Lower lobe of right lung (tissue), 2 donors: ENCODE measurements at places on chromosomes 4 and X.

DNA sequence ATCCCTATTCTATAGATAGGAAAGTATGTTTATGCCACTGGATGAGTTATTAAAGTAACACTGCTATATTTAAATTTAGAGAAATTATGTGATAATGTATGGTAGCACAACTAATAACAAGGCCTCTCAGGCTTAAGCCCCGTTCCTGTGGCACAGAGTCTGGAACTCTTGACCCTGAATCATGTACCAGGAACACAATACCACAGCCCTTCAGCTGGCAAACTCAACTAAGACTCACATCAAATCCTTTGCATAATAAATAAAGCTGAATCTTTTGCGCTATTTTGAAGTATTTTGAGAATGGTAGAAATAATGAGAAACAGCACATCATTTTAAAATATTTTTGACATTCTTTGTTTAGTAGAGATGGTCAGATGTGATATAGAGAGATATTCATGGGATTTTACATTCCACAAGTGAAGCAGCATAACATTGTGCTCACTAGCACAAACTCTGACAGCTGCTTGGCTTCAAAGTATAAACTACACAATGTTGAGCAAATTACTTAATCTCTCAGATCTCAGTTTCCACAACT is 478.4 kb upstream of the FAM241A start:
- no peak overlapping the region for H3K4me3 ChIP-seq
- no peak overlapping the region for H3K27ac ChIP-seq
- DNase-seq = no peak
- H3K27me3 ChIP-seq = no peaks in the 10 kb centered on the region
- H3K4me1 ChIP-seq = no peaks in the 10 kb centered on the region

DNA sequence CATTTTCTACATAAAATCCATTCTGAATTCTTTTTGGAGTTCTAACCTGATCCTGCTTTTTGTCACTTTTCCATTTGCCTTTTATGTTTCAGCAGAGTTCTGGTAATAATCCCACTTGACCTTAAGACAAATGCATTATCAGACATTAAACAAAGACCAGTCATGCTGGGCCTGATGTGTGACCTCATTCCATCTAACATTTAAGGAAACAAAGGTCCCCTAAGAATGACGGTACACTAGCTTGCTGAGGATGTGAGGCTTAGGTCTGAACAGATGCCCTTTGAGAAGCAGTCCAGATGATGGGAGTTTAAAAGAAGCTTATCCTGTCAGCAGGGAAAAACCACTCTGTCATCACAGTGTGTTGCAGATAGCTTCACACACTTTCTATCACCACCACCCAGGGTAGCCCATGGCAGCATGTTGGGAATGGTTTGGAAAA is 38.1 kb upstream of the PDE5A start:
- no peaks in the 10 kb centered on the region for H3K27me3 ChIP-seq
- H3K4me3 ChIP-seq = no peak overlapping the region
- no peaks in the 10 kb centered on the region for H3K4me1 ChIP-seq
- H3K36me3 ChIP-seq = no peaks in the 10 kb centered on the region

- H3K4me1 ChIP-seq = peaks cover 14% of the 10 kb centered on the region
- no peak overlapping the region for H3K27ac ChIP-seq
- no peak for DNase-seq
- peak overlapping the region; percentile 87 for H3K4me3 ChIP-seq
- H3K27me3 ChIP-seq = no peaks in the 10 kb centered on the region
- no peaks in the 10 kb centered on the region for H3K36me3 ChIP-seq
Measured at GRCh38 chr4:67702166-67702565, 1.2 kb upstream of the UBA6 start.

GRCh38 chrX:6279277-6279909 is 50.7 kb upstream of the NLGN4X start:
- H3K4me3 ChIP-seq = no peak overlapping the region
- no peak for DNase-seq
- no peaks in the 10 kb centered on the region for H3K4me1 ChIP-seq

DNA sequence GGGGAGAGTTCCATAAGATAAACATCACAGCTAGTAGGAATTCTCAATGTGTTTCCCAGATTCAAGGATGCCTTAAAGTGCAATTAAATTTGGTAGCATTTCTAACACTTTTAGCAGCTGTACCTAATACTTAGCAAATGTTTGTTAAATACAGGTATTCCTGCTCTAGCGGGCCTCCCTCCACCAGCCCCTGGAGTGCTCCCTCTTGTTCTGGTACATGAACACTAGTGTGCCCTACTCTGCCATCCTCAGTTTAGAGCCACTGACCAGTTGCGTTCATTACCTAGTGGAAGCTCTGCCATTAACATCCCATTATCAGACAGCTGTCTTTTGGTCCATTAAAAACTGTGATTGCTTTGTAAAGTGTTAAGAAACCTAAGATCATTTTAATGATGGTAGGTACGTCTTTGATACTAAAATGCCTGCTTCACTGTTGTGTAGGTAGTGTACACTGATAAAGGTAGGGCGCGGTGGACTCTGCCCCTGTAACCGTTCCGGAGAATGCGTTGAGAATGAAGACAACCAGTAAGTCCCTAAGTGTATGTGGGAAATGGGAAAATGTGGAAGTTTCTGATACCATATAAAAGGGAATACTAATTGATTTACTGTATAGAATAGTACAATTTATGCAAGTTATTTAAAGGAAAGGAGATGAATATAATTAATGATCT is 21.7 kb downstream of the KIAA0232 start:
- H3K27ac ChIP-seq = no peak overlapping the region
- H3K4me3 ChIP-seq = no peak overlapping the region
- no peaks in the 10 kb centered on the region for H3K27me3 ChIP-seq
- no peaks in the 10 kb centered on the region for H3K36me3 ChIP-seq

DNA sequence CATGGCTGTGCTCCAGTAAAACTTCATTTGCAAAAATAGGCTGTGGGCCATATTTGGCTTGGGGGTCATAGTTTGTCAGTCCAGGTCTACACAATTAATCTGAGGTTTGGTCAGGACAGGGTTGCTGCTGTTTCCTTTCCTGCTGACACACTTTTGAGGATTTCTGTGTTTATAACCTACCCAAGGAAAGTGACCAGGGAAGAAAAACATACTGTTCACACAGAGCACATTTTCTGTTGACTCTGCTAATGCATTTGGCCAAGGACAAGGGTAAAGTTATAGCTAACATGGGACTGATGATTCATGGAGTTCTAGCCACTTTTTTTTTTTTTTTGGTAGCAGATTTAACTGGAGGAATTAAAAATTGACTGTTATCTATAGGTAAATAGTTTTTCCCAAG is 43.9 kb upstream of the GEMIN8 start:
- no peak overlapping the region for H3K4me3 ChIP-seq
- H3K27ac ChIP-seq = no peak overlapping the region
- no peaks in the 10 kb centered on the region for H3K36me3 ChIP-seq

DNA sequence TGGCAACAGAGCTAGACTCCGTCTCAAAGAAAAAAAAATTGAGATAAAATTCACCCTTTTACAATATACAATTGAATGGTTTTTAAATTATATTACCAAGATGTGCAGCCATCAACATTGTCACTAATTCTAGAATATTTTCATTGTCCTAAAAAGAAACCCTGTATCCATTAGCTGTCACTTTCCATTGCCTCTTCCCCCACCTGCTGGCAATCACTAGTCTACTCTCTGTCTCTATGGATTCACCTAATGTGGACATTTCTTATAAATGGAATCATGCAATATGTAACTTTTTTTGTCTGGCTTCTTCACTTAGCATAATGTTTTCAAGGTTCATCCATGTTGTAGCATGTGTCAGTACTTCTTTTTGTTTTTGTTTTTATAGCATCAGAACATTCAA is 20.8 kb downstream of the ABHD18 start:
- H3K27me3 ChIP-seq = no peaks in the 10 kb centered on the region
- H3K36me3 ChIP-seq = peaks cover 38% of the 10 kb centered on the region
- H3K4me3 ChIP-seq = no peak overlapping the region
- H3K4me1 ChIP-seq = no peaks in the 10 kb centered on the region

DNA sequence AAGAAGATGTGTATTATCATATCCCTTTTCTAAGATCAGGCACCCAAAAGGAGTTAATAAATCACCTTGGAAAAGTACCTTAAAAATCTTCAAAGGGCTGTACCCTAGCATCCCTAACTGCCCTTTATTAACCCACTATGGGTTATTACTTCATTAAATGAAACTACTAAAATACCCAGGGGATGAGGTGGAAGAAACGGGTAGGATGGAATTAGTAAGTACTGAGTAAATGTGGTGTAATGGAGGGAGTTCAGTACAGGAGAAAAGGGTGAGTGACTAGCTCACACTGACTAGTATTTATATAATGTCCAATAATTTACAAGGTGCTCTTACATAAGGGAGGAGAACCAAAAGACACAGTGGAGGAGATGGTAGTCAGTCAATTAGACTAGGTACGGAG is 51.0 kb upstream of the RASGEF1B start:
- peaks cover 12% of the 10 kb centered on the region for H3K4me1 ChIP-seq
- H3K4me3 ChIP-seq = no peak overlapping the region
- no peaks in the 10 kb centered on the region for H3K27me3 ChIP-seq
- H3K27ac ChIP-seq = no peak overlapping the region

DNA sequence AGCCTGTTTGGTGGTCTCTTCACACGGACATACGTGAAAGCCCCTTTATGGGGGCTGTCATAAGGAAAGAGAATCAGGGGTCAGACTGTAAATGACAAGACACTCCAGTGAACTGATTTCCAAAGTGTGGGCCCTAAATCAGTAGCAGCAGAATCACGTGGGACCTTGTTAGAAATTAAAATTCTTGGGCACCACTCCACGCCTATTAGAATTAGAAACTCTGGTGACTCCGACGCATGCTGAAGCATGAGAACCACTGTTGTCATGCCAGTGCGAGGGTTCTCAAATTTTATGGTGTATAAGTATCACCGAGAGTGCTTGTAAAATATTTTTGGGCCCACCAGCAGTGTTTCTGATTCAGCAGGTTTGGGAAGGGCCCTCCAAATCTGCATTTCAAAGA is 672.8 kb downstream of the DMD start:
- H3K27me3 ChIP-seq = no peaks in the 10 kb centered on the region
- H3K36me3 ChIP-seq = no peaks in the 10 kb centered on the region
- no peak overlapping the region for H3K27ac ChIP-seq
- DNase-seq = no peak

- H3K4me1 ChIP-seq = peaks cover 32% of the 10 kb centered on the region
- peak overlapping the region; percentile 100 for H3K27ac ChIP-seq
- peak; percentile 77 for DNase-seq
- H3K27me3 ChIP-seq = no peaks in the 10 kb centered on the region
Measured at GRCh38 chr4:15003891-15004738, 1.8 kb downstream of the CPEB2 start.

DNA sequence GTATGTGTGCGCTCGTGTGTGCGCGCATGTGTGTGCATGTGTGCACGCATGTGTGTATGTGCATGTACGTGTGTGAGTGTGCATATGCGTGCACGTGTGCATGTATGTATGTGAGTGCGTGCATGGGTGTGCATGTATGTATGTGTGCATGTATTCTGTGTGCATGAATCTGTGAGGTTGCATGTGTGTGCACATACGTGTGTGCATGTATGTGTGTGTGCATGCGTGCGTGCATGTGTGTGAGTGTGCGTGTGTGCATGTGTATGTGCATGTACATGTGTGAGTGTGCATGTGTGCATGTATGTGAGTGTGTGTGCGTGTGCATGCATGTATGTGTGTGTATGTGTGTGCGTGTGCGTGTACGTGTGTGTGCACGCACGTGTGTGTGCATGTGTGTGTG is 241.5 kb downstream of the SHOX start:
- no peaks in the 10 kb centered on the region for H3K4me1 ChIP-seq
- H3K27ac ChIP-seq = no peak overlapping the region
- DNase-seq = no peak
- H3K36me3 ChIP-seq = no peaks in the 10 kb centered on the region

DNA sequence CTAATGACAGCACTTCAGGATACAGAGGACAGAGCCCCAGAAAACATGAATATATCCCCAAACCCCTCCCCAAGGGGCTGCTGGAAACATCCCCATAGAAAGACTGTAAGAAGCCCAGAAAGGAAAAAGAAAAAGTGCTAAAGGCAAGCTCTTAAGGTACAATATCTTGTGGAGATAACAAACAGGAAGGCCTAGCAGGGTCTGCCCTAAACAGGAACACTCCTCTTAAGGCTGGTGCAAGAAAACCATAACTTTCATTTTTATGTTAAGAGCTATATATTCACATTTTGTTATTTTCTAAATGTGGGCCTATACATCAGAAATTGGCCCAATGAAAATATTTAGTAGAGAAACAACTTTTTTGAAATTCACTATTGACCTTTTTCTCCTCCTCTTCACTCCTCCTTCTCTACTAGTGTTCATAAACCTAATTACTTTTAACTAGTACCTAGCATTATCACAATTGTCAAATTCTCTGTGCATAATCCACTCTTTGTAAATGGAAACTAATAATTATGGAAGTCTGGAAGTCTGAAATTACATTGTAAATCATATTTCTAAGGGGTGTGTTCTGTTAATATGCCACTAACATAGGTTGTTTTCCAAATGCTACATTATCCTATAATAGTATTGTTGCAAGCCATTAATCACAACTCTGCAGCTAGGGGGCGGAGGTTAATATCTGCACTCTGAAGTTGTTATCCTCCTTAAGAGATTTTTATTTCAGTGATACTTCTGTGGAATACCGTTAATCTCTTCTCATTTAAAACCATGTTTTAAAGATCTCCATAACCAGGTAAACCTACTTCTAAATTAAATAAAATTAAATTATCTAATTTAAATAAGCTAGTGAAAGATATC is 59.8 kb downstream of the CASK start:
- H3K4me3 ChIP-seq = no peak overlapping the region
- H3K4me1 ChIP-seq = no peaks in the 10 kb centered on the region
- H3K27me3 ChIP-seq = no peaks in the 10 kb centered on the region
- no peaks in the 10 kb centered on the region for H3K36me3 ChIP-seq
- DNase-seq = no peak
- H3K27ac ChIP-seq = no peak overlapping the region

DNA sequence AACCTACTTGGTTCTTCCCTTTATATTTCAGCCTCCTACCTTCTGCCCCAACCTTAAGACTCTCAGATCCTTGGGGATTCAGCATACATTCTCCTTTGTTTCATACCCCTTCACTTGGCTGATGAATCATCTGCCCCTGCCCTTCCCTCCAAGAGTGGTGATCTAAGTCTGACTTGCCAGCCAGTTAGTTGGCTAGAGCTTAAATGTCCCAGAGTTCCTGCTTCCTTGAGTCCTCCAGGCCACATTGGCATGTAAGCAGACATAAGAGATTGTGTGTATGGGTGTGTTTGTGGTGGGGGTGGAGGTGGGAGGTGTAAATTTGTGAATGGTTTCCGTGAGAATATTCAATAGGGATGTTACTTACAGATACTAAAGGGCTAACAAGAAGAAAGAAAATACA is 3.7 kb upstream of the TEX13D start:
- no peak overlapping the region for H3K27ac ChIP-seq
- H3K4me1 ChIP-seq = no peaks in the 10 kb centered on the region
- no peak overlapping the region for H3K4me3 ChIP-seq
- no peaks in the 10 kb centered on the region for H3K36me3 ChIP-seq

DNA sequence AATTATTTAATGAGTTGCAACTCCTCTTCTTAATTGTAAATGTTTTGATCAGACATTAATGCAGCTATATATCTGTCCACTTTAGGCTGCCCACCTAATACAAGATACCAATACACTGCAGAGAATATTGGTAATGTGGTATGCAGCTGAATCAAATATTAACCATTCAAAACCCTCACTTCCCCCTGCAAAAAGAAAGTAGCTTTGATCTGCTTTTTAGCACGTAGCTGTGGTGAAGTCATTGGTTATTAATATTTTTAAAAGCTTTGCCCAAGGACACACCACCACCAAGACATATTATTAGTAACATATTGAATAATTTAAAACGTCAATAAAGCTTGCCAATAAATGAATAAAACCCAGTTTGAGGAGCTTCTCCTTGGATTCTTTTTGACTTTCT is 28.6 kb upstream of the CYP2U1 start:
- no peak overlapping the region for H3K4me3 ChIP-seq
- DNase-seq = no peak
- H3K27ac ChIP-seq = no peak overlapping the region
